ENCODE measurements at places on chromosomes 3 and 15. TPM values are rescaled to one million over a fixed set of nuclear protein-coding genes. Genes with fewer than 3 reads are reported as not detected.

EXD1 gene
- not detected for polyA plus RNA-seq

ALDH1L1 gene
- 58.7 TPM for polyA plus RNA-seq

CD200 gene
- polyA plus RNA-seq: not detected

AGBL1 gene
- polyA plus RNA-seq: 0.01 TPM

GPR149 gene
- polyA plus RNA-seq: not detected

PIF1 gene
- 5.5 TPM for polyA plus RNA-seq

DNAH1 gene
- polyA plus RNA-seq: 4.3 TPM

MGLL gene
- polyA plus RNA-seq: 47.2 TPM

CPNE9 gene
- 0.35 TPM for polyA plus RNA-seq

- no peak for DNase-seq
Measured at GRCh38 chr15:81685237-81685636, 311.2 kb upstream of the TMC3 start.

- no peak for DNase-seq
Measured at GRCh38 chr3:183439515-183439914, 11.1 kb upstream of the MCF2L2 start.

DNA sequence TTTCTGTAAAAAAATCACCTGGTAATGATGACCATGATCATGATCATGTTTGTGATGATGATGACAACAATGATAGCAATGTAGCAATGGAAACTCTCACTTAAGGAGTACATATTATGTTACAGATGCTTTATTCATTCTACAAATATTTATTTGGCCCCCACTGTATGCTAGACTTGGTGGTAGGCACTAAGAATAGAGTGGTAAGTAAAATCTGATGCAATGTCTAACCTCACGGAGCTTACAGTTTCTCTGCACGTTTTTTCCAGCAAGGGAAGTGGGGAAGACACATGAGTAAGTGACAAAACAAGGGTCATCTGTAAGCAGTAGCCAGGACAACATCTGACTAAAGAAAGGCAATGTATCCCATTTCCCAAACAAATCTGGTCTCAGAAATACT, 199.4 kb upstream of the MRPL3 start:
- no peak for DNase-seq

- DNase-seq: no peak
Measured at GRCh38 chr3:157754451-157754850, 251.2 kb upstream of the VEPH1 start.

GRCh38 chr15:42549032-42549491, 424 bp downstream of the HAUS2 start:
- DNase-seq: no peak

GRCh38 chr3:188417271-188417696, 263.3 kb downstream of the LPP start:
- DNase-seq: no peak

- DNase-seq: no peak
Measured at GRCh38 chr15:74178326-74179100, 5.0 kb downstream of the ISLR start.

DNA sequence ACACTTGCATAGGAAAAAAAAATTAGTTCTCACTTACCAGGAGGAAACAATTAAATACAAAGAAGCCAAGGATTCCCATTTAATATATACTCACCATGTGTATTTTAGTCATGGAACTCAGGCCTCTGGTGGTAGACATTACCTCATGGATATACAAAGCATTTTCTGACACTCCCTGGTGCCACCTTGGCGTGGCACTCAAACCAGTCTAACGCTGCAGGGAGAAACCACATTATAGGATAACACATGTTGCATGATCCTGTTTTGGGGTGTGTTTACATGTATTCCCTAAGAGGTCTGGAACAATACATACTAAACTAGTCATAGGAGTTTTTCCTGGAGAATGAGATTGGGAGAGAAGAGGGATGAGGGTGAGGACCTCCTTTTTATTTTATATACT, 5.9 kb upstream of the RTF1 start:
- no peak for DNase-seq

DNA sequence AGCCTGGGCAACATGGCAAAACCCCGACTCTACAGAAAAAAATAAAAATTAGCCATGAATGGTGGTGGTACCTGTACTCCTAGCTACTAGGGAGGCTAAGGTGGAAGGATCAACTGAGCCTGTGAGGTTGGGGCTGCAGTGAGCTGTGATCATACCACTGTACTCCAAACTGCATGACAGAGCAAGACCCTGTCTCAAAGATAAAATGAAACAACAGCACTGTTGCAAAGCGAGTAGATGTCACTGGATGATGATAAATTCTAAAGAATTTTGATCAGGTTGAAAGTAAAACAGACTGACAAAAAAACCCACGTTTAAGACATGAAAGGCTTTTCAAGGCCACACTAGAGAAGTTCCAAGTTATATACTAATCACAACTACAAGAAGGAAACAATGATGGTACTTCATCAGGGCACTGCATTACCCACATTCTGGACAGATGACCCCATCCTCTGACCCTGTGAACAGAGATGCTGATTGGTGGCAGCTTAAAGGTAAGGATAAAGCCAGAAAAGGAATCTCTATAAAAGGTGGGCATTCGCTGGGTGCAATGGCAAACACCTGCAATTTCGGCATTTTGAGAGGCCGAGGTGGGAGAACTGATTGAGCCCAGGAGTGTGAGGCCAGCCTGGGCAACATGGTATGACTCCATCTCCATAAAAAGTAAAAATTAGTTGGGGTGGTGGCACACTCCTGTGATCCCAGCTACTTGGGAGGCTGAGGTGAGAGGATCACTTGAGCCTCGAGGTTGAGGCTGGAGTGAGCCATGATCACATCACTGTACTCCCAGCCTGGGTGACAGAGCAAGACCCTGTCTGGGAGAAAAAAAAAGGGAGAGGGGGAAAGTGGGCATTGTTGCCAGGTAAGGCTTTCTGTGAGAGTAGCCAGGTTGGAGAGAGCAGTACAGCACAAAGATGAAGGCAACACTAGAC, 59.2 kb downstream of the TBL1XR1 start:
- DNase-seq: no peak

DNA sequence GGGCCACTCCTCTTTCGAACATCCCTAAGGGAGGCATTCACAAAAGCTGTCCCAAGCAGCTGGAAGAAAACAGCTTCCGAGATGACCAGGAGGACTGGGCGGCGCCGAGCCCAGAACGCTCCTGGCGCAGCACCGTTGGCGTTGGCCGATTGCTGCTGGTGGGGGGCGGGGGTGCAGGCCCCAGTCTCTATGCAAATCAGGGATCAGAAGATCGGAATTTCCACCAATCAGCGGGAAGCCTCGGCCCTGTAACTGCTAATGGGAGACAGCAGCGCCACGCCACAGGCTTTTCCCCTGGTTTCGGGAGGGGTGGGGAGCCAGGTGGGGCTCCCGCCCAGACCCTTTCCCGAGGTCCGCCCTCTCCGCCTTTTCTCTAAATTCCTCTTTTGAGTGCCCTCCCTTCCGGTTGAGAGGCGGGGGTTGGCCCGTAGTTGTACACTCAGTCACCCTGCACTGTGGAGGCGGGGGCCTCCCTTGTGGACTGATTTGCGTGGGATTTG, 27.0 kb downstream of the HMCES start:
- DNase-seq: no peak

GRCh38 chr3:30332196-30333021, 274.0 kb upstream of the TGFBR2 start:
- no peak for DNase-seq

- DNase-seq: no peak
Measured at GRCh38 chr3:39381432-39381831, 1.7 kb upstream of the SLC25A38 start.

DNA sequence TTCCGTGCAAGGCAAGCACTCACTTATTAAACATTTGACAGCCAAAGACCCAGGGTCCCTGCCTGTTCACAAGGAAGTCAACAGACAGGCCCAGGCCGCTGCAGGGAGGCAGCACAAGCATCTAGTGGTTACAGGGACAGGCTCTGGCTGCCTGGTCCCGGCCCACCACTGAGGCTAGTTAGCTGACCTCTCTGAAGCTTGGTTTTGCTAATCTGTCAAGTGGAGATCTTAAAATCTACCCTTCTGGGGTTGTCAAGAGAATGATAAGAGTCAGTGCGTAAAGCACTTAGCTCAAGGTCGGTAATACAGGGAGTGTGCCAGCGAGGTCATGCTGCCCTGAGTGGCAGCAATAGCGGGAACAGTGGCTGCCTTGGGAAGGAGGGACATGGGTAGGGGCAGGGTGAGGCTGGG, 6.0 kb downstream of the GNB5 start:
- DNase-seq: peak; percentile 13

DNA sequence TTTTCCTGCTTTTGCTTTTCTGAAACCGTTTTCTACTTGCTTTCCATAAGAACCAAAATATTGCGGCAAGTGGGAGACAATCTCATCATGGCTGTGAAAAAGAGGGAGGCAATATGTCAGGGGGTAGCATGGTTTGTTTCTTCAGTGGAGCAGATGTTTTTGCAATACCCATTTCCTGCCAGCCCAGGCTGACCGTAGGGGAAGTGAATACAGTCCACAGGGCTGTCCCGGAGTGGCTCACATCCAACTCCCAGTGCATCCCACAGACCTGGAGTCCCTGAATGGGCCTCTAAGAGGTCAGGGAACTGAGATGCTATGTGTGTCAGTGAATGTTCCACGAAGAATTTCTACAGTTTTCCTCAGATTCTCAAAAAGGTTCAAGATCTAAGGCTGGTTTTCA, 69.6 kb downstream of the EPHB1 start:
- no peak for DNase-seq

- DNase-seq: peak; percentile 1
Measured at GRCh38 chr3:147760941-147761340, 351.8 kb downstream of the ZIC1 start.

GRCh38 chr3:73602170-73602569, 22.6 kb downstream of the PDZRN3 start:
- DNase-seq: no peak

GRCh38 chr3:119220970-119221667, 19.6 kb downstream of the B4GALT4 start:
- DNase-seq: peak; percentile 27

DNA sequence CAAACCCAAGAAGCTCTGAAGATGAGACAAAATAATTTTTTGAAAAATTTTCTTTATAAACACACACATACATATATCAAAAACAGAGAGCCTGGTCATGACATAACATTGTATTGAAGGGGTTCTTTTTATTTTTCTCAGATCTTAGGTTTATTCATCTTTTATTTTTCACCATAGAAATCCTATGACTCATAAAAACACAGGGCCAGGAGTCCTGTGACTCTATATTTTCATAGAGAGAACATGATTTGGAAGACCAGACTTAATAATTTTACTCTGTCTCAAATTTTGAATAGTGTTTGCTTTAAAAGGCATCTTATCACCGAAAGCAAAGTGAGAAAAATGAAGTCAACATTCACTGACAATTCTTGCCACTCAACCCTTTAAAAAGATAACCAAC, 57.7 kb downstream of the SUCNR1 start:
- no peak for DNase-seq

DNA sequence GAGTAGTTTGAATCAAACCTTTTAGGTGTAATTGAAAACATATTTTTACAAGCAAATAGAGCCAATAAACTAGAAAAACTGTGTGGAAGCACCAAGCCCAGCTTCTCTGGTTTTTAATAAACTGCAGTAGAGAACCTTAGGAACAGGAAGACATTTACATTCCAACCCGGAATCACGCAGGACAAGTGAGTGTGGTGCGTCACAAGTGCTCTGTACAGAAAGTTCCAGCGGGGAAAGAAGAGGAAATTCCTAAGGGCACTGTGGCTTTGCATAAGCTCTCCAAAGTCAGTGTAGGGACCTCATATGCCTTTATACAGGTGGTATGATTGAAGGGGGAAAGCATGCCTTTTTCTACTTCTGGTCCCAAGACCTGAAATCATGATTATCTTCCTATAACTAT, 21.6 kb downstream of the COL8A1 start:
- DNase-seq: no peak

- no peak for DNase-seq
Measured at GRCh38 chr3:1462856-1463450, 370.1 kb downstream of the CNTN6 start.

GRCh38 chr3:50340448-50341329, at the start of gene RASSF1:
Gene RASSF1 (minus strand): TSS chr3:50340836. CDS start chr3:50340805, 31 bp downstream.
- DNase-seq: peak; percentile 71

GRCh38 chr3:100003609-100004503, 110.4 kb downstream of the FILIP1L start:
- no peak for DNase-seq

- DNase-seq: no peak
Measured at GRCh38 chr3:20658491-20658890, 472.5 kb upstream of the SGO1 start.

DNA sequence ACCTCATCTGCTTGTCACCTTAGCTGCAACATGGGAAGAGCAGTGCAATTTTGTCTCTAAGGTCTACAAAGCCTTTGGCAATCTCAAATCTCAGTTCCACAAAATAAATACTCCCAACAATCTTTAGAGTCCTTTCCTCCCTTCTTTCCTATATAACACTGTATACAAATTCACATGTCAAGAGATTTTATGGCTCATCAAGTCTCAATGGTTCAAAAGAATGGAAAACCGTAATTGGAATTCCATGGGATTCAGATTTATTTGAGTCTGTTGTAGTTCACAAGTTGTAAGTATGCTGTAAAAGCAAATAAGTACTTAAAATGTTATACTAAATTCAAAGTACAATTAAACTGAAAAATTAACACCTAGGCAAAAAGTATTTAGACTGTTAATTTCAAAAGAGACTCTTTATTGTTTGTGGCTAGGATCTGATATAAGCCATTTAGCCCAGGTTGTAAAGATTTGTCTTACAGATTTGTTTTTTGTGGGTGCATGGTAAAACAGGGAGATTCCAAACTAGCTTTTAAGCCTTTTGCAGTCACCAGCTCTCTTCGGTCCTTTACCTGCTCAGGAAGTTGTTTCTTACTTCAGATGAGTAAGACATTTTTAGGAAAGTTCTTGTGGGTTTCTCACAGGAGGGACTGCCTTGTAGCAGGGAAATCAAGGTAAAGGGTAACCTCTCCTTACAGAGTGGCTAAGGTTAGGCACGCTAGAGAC, 50.1 kb downstream of the CMSS1 start:
- no peak for DNase-seq

DNA sequence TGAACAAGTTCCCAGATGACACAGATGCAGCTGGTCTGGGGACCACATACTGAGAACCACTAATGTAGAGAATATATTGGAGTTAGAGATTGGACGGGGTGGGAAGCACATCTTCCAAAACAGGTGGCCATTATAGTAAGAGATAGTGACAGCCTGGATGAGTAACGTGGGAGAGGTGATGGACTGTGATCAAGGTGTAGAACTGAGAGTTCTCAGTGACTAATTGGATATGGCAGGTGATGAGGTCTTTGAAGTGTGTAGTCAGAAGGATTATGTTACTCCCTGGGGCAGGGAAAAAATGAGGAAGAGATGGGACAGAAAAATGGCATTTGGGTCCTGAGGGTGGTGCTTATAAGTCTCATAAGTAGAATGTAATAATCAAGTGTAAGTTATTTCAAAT, 66.6 kb downstream of the KCNMB2 start:
- DNase-seq: no peak

DNA sequence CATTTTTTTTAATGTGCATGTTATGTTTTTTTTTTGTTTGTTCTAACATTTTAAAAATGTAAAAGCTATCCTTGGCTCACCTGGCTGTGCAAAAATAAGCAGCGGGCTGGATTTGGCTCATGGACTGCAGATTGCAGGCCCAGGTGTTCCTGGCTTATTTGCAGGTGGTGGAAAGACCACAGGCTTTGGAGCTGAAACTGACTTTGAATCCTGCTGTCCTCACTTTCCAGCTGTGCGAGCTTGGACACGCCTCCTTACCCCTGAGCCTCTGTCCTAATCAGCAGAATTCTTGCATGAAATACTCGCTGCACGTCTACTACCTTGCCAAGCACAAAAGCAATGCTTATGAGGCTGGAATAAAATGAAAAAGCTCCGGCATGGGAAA, 188.7 kb upstream of the TPM1 start:
- no peak for DNase-seq
